ENCODE measurements at places on chromosomes 11 and 22. TPM values are rescaled to one million over a fixed set of nuclear protein-coding genes. Genes with fewer than 3 reads are reported as not detected.

DNA sequence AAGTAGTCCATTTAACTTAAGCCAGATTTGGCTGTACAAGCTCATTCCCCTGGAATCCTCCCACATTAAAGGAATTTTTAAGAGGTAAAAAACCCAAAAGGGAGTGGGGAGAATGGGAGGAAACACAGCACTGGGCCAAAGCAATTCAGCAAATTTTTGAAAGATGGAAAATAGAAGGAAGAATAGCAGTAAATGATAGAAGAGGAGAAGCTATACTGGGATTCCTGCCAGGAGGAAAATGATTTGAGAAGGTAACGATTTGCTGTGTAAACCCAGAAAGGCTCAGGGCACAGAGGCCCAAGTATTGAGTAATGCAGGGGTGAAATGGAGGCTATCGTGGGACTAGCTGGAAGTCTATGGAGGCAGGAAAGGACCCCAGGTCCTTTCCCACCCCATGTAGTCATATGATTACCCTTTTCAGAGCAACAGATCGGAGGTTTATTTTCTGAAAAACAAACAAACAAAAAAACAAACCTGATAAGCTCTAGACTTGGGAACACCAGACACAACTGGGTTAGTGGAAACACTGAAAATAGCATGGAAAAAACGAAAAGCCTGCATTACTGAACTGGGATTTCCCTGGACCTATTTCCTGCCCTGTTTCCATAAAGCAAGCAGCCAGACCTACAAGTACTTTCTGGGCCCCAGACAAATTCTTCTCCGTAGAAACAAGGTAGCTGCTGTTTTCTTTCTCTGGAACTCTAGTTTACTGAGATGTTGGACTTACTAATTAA lies 140.0 kb downstream of the SWAP70 start:
- DNase-seq: no peak

The TUB gene
- total RNA-seq: 31.2 TPM

DNA sequence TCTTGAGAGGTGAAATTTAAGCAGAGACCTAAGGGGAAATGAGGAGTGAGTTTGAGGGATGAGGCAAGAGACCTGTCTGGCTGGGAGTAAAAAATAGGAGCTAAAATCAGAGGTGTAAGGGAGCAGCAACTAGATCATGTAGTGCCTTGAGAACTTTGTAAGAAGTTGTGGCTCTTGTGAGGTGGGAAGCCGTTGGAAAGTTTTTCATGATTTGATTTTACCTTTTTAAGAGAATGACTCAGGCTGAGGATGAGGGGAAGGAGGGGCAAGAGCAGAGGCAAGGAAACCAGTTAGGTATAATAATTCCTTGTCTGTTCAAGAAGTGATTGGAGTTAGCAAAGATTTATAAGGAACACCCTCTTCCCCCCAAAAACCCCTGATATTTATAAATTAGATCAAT lies 25.8 kb downstream of the QSER1 start:
- DNase-seq: no peak

GRCh38 chr11:47480762-47481161 lies 31.8 kb upstream of the RAPSN start:
- no peak for DNase-seq

The FAT3 gene
- 3.0 TPM for total RNA-seq

GRCh38 chr11:19919050-19919561 lies 206.5 kb downstream of the NAV2 start:
- DNase-seq: no peak

- DNase-seq: no peak
Observed at GRCh38 chr11:1436468-1437039, 46.8 kb downstream of the BRSK2 start.

- DNase-seq: peak; percentile 92
Observed at GRCh38 chr11:62142921-62143320, 19.1 kb downstream of the INCENP start.

DNA sequence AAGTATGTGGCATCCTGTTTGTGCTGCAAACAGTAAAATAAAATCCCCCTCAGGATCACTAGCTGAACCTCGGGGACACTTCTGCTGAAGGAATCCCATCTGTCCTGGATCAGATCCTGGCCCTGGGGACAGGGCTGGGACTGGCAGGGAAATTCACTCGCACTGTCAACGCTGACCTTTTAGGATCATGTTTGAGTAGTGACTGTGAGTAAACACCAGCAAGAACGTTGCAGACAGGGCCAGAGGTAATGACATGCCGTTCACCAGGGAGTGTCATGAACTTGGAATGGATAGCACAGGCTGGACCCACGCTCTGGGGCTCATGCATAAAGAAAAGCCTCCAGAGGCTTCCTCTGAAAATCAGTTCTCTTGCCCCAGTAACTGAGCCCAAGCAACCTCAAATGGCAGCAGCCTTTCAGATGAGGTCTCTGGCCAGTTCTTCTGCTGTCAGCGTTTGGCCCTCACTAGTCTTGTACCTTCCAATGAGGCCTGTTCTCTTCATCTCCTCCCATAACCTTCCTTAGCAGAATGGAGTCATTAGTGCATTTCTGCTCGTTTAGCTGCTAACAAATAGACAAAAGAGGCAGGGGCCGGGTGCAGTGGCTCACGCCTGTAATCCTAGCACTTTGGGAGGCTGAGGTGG lies 51.0 kb upstream of the BARX2 start:
- peak; percentile 42 for DNase-seq

GRCh38 chr11:123251657-123252344 lies 56.8 kb upstream of the CLMP start:
- DNase-seq: peak; percentile 85

DNA sequence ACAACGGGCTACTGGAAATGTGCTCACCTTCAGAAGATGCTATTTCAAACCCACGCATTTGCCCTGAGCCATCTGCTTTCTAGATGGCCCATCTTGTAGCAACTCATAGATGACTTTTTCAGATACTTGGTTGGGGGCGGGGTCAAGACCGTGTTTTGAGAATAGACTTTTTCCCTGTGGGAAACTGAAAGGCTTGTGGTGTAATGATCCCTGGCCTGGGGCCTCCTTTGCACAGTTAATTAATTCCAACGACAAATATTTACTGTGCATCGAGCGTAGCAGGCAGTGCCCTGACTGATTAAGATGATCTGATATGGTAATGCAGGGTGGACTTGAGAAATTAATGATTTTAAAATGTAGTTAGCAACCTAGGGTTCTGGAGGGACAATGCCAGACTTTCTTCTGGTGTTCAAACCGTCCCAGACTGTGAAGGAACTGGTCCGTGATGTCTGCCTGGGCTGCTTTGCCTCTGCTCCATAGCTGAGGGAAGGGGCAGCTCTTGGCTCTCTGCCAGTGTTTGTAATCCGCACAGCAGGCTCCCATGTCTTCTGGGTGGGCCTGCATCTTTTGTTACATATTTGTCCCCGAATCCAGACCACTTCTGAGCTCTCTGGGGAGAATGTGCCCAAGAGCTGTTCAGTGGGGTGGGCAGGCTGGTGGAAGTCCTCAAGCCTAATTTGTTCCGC lies 84.8 kb downstream of the ADAMTS15 start:
- DNase-seq: no peak

DNA sequence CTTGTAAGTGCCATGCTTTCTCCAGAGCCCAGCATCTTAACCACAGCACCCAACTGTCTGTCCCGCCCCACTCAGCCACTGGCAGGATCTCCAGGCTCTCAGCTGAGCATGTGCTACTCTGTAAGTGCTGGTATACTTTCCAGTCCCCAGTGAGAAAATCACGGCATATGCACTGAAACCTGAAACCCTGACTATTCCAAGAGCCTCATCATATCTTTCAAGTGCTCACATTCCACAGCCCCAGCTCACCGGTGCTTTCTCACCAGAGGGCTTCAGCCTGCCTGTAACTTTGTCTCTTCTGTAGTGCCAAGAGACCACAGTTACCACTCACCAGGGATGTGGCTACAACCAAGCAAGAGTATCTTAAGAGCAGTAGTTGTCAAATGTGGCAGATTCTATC lies 24.4 kb upstream of the PAMR1 start:
- no peak for DNase-seq

The ADAMTS8 gene
- 0.68 TPM for total RNA-seq

DNA sequence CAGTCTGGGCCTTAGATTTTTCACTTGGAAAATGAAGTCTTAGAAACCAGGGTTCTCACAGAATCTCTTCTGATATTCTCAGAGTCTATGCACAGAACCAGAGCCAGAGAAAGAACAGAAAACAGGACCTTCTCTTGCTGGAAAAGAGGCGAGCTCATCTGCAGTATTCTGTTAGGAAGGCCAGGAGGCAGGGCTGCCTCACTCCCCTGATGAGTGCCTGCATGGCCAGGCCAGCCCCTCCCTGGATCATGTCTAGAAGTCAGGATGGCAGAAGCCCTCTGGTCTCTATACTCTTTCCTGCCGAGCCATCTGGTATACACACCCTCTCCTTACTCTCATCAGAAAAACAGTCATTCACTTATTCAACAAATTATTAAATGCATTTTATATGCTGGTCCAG lies 723 bp downstream of the OR51M1 start:
- no peak for DNase-seq

GRCh38 chr11:22444076-22444475 lies 105.9 kb downstream of the SLC17A6 start:
- no peak for DNase-seq

The SERHL2 gene
- total RNA-seq: 5.0 TPM

The CADM1 gene
- total RNA-seq: 42.6 TPM

GRCh38 chr11:117980280-117980679 lies 5.9 kb upstream of the IL10RA start:
- no peak for DNase-seq

GRCh38 chr11:83813296-83813695 lies 527.1 kb upstream of the CCDC90B start:
- DNase-seq: no peak

The SHANK3 gene
- total RNA-seq: 28.9 TPM

The OR6T1 gene
- not detected for total RNA-seq

DNA sequence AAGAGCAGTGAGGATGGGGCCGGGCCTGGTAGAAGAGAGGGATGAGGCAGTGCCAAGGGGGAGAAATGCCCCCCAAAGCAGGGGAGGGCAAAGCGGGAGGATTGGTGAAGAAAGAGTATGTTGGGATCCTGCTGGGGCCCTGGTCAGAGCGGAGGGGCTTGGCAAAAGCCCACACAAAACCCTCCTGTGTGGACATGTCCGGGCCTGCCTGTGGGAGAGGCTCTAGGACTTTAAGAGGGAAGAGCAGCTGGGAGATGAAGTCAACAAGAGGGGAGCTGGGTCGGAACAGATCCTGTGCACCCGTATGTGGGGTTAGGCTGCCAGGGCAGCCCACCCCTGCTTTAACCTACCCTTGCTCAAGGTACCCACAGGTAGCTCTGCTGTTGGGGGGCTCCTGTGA lies 25.8 kb downstream of the ART5 start:
- DNase-seq: no peak

DNA sequence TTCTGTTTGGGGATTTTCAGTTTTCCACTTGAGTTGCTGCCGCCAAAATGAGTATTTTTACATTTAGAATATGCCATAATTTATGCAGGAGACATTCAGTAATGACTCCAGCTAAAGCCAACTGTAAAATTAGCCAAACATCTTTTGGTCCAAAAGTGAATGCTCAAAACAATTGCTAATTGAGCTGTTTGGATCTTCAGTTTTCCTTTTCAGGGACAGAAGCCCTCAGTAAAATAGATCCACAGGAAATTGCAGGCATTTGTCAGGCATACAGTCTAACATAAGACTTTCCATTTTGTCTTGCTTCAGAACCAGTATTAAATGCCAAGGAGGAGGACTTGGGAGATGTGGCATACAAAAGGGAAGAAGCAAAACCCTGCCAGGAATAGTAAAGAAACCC lies 524.8 kb upstream of the API5 start:
- DNase-seq: no peak

DNA sequence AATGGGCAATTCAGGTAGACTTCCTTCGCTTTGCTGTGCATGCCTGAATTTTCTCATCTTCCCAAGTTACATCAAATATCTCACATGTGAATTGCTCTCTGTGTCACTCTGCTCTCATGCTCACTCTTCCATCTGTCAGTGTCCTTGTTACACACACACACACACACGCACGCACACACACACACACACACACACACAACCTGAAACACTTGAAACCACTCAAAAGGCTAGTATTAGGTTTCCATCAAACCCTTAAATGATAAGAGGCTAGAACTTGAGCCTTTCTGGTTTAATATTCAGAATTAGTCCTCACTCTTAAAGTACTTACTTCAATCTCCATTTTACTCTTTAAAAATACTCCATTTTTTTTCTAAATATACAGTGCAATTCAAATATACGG lies 282.4 kb downstream of the C11orf87 start:
- DNase-seq: no peak

DNA sequence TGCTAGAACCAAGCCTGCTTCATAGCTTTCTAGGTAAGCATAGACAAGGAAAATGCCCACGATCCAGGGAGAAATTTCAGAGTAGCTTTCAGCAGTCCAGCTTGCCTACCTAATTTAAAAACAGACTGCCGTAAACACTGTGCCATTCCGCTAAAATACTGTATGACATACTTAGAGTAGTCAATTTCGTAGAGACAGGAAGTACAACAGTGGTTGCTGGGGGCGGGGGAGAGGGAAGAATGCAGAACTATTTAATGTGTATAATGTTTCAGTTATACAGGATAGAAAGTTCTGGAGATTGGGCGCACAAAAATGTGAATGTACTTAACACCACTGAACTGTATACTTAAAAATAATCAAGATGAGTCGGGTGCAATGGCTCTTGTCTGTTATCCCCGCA lies 56.7 kb downstream of the C11orf58 start:
- DNase-seq: no peak

GRCh38 chr22:49903322-49904039 lies 14.8 kb downstream of the ALG12 start:
- DNase-seq: peak; percentile 58

DNA sequence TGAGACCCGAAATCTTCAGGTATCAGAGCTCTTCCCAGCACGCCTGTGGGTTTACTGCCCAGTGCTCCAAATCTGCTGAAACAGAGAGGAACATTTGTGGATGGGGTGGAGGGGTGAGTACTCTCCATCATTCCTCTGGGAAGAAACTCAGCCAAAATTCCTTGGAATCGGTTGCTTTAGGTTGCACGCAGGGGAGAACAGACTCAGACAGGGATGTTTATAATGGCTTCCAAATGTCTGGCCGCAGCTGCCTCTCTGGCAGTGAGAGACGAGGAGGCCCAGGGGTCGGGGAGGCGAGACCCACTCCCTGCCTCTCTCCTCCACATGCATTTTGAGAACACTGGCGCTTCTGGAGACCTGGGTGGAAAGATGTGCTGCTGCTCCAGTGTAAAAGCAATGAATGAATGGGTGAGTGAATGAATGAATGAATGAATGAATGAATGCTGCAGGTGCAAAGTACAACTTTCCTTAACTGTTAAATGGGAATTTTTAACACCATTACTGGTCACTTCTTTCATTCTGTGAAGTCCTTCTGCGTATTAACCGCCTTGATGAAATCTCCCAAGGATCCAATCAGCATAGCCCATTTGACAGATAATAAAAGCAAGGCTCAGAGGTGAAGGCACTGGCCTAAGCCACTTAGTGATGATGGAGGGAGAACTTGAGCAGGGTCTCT lies 437.4 kb downstream of the MIAT start:
- no peak for DNase-seq

DNA sequence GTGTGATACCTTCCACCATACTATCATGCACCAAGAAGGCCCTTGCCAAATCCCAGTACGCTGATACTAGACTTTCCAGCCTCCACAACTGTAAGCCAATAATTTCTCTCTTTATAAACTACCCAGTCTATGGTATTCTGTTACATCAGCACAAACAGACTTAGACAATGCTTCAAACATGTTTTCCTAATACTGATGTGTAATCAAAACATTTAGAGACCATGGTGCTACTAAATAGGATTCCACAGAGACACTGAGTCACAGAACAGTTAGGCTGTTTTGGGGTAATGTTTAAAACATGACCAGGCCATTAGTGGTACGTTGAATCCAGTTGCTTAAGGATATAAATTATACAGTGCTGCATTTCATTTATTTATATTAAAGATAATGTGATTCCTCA lies 103.7 kb downstream of the PICALM start:
- DNase-seq: no peak

- DNase-seq: no peak
Observed at GRCh38 chr11:70547386-70547785, 149.1 kb downstream of the CTTN start.

The BLID gene
- 1.7 TPM for total RNA-seq

Data from right cardiac atrium (tissue), 5 donors.